Tibial artery (tissue), 4 donors: ENCODE measurements at places on chromosomes 16 and 17.

GRCh38 chr17:80805032-80805751 lies 186.4 kb upstream of the CHMP6 start:
- DNase-seq, result peak; percentile 5

DNA sequence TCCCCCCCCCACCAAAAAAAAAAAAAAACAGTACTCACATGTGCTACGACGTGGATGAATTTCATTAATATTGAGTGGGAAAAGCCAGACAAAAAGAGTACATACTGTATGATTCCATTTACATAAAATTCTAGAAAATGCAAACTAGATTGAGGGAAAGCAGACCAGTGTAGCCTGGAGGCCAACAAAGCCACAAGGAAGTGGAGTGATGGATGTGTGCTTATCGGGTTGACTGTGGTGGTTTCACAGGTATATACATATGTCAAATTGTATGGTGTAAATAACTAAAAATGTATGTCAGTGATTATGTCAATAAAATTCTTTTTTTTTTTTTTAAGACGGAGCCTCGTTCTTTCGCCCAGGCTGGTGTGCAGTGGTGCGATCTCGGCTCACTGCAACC lies 1.9 kb upstream of the PLD6 start:
- no peak for DNase-seq

- DNase-seq, result peak; percentile 90
These were observed at the start of gene DLX3 for GRCh38 chr17:49995055-49995738. Gene DLX3 (minus strand): TSS chr17:49995224. CDS start chr17:49994998, 226 bp downstream.

- peak; percentile 54 for DNase-seq
These were observed 37.8 kb upstream of the ADGRG1 start for GRCh38 chr16:57590654-57591085.

GRCh38 chr17:8326511-8327302 lies 12.9 kb upstream of the ODF4 start:
- no peak for DNase-seq

GRCh38 chr16:63361032-63361624 lies 1324.9 kb upstream of the CDH8 start:
- DNase-seq, result no peak

- DNase-seq, result no peak
These were observed 7.1 kb downstream of the NUDT16L1 start for GRCh38 chr16:4700380-4700996.

DNA sequence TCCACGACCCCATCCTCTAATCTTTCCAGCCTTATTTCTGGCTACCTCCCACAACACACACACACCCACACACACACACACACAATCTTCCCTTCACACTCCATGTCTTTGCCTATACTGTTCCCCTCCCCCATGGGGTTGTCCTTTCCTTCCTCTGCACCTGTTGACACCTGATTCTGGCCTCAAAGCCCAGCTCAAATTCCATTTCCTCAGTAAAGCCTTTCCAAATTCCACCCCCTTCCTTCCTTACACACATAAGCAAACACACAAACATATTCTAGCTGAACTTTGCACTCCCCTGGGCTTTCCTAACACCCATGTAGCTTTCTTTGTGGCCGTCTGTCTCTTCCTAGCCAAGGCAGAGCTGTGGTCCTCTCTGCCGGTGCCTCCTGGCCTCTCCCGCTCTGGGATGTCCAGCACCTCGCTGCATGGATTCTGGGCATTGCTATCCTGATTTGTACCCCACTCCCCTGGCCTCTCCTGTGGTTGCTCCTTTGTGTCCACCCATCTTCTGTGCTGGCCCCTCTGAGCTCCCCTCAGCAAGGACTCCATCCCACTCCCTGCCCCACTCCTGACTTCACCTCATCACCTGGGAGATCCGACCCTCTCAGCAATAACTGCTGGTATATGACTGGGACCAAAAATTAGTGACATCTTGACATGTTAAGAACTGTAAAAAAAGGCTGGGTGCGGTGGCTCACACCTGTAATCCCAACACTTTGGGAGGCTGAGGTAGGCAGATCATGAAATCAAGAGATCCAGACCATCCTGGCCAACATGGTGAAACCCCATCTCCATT lies 8.4 kb upstream of the SRCIN1 start:
- DNase-seq, result peak; percentile 37

- peak; percentile 67 for DNase-seq
These were observed 491 bp downstream of the USP7 start for GRCh38 chr16:8963010-8963820.

DNA sequence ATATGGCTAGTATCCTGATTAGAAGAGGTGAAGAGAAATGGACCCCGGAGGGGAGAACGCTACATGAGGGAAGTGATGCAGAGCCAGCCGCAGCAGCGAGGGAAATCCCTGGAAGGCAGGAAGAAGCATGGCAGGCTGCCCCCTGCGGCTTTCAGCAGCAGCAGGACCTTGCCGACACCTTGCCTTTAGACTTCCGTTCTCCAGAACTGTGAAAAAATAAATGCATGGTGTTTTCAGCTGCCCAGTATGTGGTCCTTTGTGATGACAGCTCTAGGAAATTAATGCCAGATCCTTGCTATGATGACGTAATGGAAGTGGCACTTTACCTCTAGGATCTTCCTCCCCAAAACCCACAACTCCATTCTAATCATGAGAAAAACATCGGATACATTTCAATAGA lies 9.7 kb upstream of the ZFP1 start:
- no peak for DNase-seq

- DNase-seq, result no peak
These were observed 39.4 kb upstream of the ZNF750 start for GRCh38 chr17:82879241-82879640.

- peak; percentile 91 for DNase-seq
These were observed at the start of gene SPECC1 for GRCh38 chr17:20009302-20010098. Gene SPECC1 (plus strand): TSS chr17:20009359. CDS start chr17:20096652, 87,293 bp downstream.

DNA sequence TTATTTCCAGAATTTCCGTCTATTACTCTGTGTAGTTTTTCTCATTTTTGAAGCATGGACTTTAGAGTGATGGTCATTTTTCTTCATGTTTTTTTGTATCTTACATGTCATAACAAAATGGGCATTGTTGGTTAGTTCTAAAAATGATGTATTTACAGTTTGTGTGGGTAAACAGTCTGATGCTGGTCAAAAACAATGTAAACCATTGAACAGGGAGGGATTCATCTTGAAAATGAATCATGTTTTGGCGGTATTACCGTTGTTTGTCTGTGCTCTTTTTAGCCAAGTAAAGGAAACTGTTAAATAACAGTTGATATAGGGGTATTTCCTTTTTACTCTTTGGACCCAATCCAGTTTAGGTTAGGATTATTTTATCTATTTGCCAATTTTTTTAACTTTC lies 315.8 kb downstream of the BCAS3 start:
- no peak for DNase-seq

DNA sequence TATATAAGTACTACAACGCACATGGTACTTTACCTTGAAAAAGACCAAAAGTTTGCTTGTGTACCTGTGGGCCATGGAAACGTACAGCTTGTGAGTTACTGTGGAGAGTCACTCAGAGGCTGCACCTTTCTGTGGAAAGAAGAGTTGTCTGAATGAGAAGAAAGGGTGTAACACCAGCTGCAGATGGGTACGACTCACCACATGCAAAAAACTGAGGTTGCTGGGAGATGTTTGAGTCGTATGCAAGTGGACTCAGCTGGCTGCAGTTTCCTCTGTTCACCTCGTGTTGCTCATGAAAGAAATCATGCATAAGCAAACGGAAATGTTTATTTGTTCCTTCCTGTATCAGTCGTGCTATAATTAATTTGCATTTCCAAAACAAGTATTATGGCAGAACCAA lies 22.4 kb upstream of the DYNLRB2 start:
- DNase-seq, result no peak

- no peak for DNase-seq
These were observed 3.3 kb downstream of the KRT37 start for GRCh38 chr17:41421116-41421515.

- no peak for DNase-seq
These were observed 48.6 kb downstream of the FTO start for GRCh38 chr16:53752560-53752959.

- no peak for DNase-seq
These were observed 2047.4 kb downstream of the TP53TG3F start for GRCh38 chr16:35506898-35507194.

DNA sequence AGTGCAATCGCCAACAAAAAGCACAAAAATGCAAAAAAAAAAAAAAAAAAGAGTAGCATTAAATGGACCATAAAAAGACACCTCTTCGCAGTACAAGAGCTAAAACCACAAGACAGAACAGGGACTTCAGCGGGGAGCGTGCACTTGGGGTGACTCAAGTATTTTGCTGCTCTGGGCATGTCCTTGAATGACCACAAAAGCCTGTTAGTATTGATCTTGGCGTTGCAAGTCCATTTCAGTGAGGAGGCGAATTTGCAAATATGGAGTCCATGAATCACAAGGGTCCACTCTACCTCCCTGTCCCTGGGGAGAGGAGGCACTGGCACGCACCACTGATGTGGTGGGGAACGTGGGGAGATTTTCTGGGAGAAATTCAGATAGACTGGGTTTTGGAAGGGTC lies 78.9 kb downstream of the CNGB1 start:
- no peak for DNase-seq

DNA sequence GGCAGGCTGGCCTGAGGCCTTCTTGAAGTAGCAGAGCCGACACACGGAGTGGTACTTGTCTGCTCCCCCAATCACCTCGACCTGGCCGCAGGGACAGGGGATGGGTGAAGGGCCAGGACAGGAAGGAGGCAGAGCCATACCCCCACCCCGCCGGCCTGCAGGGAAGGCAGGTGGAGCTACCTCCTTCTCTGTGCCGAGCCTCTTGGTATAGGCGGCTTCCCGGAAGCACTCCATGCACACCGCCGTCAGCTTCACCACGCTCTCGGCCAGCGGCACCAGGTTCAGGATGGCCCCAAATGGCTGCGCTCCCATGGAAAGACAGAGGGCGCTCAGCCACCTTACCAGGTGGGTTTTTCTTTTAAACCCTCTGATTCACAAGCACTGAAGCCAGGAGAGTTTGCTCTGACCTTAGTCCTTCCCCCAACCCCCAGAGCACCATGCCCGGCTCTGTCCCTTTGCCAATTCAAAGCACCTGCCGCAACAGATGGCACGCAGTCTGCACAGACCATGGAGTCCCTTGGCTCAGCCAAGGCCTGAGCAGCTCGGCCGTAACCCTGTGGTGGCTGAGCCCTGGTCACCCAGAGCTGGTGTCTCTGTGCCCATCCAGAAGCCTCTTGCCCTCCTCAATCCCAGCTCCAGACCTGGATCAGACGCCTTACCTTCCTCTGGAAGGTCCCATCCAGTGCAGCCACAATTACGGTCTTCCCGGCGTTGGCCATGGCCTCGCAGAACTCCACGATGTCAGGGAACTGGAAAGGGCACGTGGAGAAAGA lies 6.7 kb downstream of the SYNGR2 start:
- DNase-seq, result no peak

GRCh38 chr16:19804538-19805323 lies 79.9 kb downstream of the GPRC5B start:
- peak; percentile 73 for DNase-seq

- DNase-seq, result no peak
These were observed 84.3 kb downstream of the CYTH1 start for GRCh38 chr17:78697554-78698343.

GRCh38 chr16:10976634-10977033 lies 32.3 kb downstream of the CLEC16A start:
- no peak for DNase-seq

DNA sequence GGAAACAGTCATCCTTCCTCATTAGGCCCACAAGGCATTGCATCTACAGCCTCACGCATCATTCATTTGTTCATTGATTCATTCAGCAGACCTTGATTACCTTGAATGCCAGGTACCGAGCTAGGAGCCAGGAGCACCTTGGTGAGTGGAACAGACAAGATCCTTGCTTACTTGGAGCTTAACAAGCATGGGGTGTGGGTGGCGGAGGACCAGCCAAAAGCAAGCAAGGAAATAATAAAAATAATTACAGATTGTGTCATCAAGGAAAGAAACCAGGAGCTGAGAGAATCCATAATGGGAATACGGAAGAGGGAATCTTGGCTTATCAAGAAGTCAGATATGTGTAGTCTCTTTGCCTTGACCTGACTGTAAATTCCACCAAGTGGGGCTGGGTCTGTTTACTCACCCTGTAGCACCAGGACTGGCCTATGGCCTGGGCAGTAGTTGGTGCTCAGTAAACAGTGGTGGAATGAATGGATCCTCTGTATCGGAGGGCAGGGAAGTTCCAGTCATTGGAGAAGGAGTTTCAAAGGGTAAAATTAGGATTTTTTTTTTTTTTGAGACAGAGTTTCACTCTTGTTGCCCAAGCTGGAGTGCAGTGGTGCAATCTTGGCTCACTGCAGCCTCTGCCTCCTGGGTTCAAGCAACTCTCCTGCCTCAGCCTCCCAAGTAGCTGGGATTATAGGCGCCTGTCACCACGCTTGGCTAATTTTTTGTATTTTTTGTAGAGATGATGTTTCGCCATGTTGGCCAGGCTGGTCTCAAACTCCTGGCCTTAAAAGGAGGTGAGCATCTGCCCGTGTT lies 157.7 kb downstream of the MSI2 start:
- DNase-seq, result no peak

DNA sequence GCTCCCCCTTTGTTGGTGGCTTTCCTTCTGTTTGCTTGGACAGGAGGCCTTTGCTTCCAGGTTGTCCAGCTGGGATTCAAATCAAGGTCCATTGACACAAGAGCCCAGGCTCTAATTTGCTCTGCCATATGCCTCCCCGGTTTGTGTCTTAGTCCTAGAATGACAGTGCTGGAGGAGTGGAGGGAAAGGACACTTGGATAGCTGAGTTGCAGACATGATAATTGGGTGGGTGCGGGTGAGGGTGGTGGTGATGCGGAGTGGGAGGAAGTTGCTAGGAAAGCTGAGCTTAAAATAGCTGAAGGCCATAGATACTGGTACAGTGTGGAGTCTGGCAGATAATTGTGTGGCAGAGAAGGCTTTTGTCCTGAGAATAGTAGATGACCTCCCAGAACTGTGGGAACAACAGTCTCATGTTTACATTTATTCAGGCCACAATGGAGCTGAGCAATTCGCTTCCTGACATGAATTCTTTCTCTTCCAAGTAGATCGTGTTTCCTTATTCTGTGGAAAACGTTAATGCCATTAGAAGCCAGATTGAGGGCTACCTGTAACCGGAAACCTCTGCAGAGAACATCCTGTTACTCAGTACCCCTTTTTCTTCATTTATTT lies 23.8 kb downstream of the SEC14L1 start:
- no peak for DNase-seq

DNA sequence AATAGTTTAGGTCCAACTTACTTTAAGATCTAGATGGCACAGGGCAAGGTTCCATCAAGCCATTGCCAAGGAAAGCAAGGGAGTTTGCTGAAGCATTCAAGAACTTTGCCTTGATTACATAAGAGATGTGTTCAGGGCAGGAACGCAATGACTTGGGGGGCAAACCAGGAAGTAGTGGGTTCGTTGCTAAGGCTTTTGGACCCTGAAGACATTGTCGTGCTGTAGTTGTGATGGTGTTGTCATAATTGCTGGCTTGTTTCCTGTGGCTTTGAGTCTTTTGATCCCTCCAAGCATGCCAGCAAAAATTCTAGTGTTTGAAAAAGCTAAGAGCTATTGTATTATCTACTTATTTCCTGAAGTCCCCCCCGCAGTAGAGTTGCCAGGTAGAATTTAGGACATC lies 70.7 kb upstream of the HNF1B start:
- DNase-seq, result no peak

GRCh38 chr17:40310882-40311391 lies 2.0 kb downstream of the RARA start:
- DNase-seq, result no peak
